ENCODE measurements at places on chromosomes 2 and 18.

- DNase-seq, result no peak
Observed at GRCh38 chr2:169105476-169105875, 36.1 kb downstream of the DHRS9 start.

DNA sequence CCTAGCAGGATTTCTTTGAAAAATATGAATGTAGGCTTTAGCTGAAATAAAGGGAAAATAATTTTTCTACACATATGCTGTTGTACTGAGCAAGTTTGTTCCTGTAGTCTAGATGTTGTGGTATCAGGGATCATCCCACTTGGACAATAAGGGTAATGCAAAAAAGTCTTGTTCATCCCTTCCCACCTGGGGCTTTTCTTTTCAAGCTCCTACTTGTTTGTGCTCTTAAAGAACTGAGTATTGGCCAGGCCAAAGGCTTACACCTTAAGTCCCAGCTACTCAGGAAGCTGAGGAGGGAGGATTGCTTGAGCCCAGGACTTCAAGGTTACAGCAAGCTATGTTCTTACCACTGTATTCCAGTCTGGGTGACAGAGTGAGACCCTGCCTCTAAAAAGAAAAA lies 35.5 kb downstream of the ZC3H6 start:
- no peak for DNase-seq

DNA sequence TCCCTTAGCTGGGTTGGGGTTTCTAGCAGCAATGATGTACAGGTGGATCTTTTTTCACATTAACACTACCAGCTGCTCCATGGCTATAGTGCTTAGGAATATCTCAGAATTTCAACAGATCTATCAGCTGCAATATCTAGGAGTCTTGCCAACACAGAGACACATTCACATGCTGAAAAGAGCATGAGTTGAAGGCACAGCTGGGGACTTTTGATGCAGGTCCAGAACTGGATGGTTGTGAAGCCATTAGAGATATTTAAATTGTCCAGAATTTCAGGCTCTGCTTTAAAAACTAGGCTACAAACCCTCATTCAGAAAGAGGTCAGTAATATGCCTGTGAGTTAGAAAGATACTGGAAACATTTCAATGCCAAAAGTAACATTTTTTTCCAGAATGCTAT lies 122.2 kb upstream of the CCDC195 start:
- no peak for DNase-seq

DNA sequence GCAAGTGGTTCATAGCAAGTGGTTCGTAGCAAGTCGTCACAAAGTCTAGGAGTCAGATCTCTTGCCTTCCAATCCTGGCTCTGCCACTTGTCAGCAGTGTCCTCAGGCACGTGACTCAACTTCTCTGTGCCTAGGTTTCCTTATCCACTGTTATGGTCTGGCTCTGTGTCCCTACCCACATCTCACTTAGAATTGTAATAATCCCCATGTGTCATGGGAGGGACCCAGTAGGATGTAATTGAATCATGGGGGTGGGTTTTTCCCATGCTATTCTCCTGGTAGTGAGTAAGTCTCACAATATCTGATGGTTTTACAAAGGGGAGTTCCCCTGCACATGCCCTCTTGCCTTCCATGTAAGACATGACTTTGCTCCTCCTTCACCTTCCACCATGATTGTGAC lies 51.8 kb upstream of the AP1S3 start:
- no peak for DNase-seq

DNA sequence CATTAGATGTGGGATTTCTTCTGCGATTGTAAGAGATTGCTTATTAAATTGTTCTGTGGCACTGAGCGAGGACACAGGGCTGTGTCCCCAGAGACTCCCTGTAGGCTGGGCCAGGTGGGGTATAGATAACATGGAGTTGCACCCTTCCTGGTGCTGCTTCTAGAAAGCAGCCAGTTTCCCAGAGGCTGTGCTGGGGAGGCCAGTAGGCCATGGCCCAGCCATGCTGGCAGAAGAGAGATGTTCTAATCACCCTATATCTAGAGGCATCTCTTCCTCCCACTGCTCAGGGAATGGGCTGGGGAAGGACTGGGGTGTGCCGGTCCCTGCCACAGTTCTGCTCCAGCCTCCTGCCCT lies 66.9 kb downstream of the HS1BP3 start:
- DNase-seq, result no peak

- DNase-seq, result peak; percentile 55
Observed at GRCh38 chr2:212915121-212915782, 236.2 kb downstream of the IKZF2 start.

DNA sequence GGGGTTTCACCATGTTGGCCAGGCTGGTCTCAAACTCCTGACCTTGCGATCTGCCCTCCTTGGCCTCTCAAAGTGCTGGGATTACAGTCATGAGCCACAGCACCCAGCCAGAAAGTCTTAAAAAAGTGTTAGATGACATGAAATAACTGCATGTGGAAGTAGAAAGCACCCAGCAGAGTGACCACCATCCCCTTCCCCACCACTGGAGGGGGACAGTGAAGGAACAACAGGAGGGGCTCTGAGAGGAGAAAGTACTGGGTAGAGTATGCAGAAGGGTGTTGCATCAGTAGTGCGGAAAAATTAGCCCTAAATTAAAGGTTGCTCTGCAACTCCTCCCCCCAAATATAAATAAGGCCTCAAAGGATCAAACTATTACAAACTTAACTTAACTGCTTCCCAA lies 230.5 kb downstream of the ZNF521 start:
- DNase-seq, result no peak

DNA sequence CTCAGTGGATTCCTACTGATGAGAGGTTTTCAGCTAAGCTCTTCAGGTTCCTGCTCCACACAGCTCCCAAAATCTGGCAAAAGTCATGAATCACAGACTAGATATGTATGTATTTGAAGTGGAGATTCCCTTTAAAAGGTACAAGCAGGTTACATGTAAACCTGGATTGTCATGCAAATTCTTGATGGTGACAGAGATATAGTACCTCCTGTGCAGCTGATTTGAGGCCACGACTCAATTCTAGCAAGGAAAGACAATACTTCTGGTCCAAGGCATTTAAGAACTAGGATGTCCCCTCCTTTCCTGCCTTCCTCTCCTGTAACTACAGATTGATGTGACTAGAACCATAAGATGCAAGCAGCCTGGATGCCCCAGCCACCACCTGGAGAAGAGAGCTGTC lies 55.0 kb downstream of the GORASP2 start:
- DNase-seq, result no peak

- no peak for DNase-seq
Observed at GRCh38 chr2:2797797-2798196, 466.7 kb upstream of the MYT1L start.

Data from DMS53 (cell line).